ENCODE measurements at places on chromosomes 16 and 17.

DNA sequence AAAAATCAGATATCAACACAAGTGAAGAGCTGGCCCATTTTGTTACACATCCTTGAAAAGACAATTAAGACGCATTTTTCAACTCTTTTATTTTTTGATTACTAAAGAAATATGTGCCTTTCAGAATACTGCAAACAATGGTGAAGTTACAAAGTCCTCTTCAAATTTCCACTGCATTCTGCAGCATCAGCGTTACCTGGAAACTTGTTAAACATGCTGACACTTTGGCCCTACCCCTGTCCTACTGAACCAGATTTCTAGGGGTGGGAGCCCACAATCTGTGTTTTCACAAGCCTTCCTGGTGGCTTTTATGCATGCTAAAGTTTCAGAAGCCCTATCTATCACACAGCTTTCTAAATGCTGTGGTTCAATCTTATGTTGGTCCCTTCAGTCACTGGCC, 4.5 kb upstream of the CCL14 start:
- no peak for DNase-seq

- DNase-seq, result no peak
Measured at GRCh38 chr17:48593126-48593829, at the start of gene HOXB5. Gene HOXB5 (minus strand): TSS chr17:48593779. CDS start chr17:48593682, 97 bp downstream.

DNA sequence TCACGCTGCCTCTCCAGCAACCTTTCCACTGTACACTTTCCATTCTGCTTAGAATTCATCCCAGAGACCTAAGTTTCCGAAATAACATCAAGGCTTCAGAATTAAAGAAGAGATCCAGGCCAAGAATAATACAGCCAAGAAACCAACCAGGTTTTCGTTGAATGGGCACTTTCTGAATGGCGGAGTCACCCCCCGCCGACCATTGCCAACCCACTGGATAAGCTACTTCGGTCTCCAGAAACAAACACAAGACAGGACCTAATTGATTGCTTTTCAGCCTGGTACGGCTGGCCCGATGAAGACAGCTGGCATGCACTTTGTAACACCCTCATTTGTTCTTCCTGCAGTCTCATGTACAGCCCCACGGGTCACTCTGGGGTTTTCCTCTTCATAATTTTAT, 308.1 kb upstream of the ZFHX3 start:
- DNase-seq, result no peak

GRCh38 chr17:21296097-21297025, 11.8 kb downstream of the MAP2K3 start:
- DNase-seq, result no peak

- DNase-seq, result no peak
Measured at GRCh38 chr16:67149276-67150046, 1.3 kb downstream of the B3GNT9 start.
